AG04449 (cell line): ENCODE measurements at places on chromosomes 3 and 15.

- DNase-seq: no peak
Measured at GRCh38 chr3:7646851-7647250, 785.9 kb downstream of the GRM7 start.

DNA sequence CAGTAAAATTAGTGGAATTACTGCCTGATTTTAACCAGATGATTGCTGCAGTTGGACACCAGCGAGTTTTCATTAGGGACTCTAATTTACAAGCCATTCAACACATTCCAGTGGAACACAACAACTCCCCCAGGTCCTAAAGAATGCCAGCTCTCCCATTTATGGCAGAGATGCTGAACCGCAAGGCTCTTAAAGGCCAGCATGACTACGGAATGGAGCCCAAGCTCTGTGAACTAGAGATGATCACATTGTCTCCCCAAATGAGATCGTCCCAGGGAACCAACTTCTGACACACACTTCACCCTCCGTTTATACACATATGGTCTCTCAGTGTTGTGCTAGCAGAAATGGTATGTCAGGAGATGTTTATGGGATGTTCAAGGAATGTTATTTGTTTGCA, 446.2 kb upstream of the NR2F2 start:
- DNase-seq: no peak

- DNase-seq: no peak
Measured at GRCh38 chr3:806006-806405, 286.8 kb upstream of the CNTN6 start.

DNA sequence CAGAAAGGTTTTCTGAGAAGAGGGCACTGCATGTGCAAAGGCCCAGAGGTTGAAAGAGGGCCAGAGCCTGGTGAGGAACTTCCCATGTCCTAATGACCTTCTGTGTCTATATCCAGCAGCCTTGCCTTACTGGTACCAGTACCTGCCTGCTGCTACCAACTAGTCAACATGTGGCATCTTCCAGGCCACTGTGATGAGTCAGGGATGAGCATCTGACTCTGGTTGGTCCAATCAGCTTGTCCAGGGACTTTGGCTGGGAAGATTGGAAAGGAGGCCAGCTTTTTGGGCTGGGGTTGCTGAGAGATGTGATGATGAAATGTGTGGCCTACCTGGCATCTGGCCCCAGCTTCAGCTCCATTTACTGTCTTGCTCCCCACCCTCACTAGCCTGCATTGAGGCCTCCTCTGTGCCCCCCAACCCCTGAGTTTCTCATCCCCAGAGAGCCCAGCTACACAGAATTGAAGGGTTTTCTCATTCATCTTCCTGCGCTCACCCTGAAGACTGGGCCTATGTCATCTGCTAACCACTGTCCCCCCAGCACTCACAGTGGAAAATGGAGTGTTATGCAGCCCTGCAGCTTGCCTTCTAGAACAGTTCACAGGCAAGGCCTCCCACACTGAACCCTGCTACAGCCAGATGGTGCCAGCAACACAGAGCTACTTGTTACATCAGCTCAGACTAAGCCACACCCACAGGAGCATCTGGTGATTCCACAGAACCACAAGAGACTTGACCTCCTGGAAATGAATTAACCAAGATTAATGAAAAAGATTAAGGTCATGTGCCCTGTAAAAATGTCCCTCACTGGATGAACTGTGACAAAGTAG, 1.3 kb upstream of the TWF2 start:
- DNase-seq: peak; percentile 72

GRCh38 chr15:93771196-93772030, 459.9 kb upstream of the MCTP2 start:
- DNase-seq: no peak

GRCh38 chr15:89728254-89728653, 22.8 kb downstream of the MESP1 start:
- no peak for DNase-seq

- no peak for DNase-seq
Measured at GRCh38 chr15:67863442-67863987, 23.7 kb upstream of the RNU6-1 start.

DNA sequence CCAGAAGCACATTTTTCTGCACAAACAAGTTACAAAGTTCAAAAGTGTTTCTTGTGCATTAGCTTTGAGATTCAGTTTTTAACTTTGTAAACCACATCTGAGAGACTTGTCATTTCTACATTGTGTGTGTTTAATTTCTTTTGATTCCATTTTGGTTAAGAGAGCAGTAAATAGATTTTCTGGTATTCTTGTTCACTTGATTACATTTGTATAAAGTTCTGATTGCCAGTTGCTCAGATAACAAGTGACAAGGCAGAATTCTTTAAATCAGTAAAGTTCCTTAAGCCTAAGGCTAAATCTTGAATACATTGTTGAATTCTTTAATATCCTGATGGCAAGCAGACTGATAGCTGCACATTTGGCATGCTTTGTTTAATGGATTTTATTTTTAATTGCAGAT, 3.1 kb upstream of the FBXO22 start:
- DNase-seq: no peak
